ENCODE measurements at places on chromosomes 5 and 9. TPM values are rescaled to one million over a fixed set of nuclear protein-coding genes. Genes with fewer than 3 reads are reported as not detected.

DNA sequence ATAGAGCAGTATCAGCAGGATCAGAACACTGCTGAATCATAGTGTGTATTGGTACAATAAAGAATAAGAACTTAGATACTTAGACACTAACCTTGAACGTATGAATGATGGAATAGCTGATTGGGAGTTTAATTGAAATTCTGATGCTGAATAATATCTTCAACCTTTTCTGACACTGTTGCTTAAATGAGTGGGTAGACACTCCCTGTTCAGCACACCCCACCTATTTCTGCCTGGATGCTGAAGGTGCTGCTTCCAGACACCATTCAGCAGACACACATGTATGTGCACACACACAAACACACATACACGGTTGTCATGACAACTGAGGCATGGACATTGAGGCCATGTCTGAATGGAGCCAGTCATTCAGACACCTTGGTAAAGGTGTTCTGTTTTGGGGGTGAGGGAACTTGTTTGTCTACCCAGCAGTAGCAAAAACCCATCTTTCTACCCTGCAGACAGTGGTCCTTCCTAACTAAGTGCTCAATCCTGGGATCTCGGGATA, 54.3 kb downstream of the TMEM215 start:
- no peak for DNase-seq

DNA sequence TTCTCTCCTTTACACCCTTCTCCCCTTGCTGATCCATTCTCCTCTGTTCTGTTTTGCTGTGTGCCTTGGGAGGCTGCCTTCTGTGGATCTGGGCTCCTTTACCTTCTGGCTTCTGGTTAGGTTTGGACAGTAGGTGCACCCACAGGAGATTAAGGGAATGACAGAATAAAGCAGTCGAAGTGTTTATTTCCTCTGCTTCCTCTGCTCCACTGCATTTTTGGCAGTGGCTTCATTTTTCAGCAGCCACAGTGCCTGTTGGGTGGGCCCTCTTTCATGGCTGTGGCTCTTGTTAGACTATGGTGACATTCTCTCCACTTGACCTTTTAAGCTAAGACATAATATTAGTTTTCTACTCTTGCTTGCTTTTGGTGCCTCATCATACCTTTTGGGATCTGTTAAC, 144.1 kb downstream of the CCDC171 start:
- peak; percentile 36 for DNase-seq

GRCh38 chr5:117594166-117594565, 1019.5 kb upstream of the SEMA6A start:
- no peak for DNase-seq

DNA sequence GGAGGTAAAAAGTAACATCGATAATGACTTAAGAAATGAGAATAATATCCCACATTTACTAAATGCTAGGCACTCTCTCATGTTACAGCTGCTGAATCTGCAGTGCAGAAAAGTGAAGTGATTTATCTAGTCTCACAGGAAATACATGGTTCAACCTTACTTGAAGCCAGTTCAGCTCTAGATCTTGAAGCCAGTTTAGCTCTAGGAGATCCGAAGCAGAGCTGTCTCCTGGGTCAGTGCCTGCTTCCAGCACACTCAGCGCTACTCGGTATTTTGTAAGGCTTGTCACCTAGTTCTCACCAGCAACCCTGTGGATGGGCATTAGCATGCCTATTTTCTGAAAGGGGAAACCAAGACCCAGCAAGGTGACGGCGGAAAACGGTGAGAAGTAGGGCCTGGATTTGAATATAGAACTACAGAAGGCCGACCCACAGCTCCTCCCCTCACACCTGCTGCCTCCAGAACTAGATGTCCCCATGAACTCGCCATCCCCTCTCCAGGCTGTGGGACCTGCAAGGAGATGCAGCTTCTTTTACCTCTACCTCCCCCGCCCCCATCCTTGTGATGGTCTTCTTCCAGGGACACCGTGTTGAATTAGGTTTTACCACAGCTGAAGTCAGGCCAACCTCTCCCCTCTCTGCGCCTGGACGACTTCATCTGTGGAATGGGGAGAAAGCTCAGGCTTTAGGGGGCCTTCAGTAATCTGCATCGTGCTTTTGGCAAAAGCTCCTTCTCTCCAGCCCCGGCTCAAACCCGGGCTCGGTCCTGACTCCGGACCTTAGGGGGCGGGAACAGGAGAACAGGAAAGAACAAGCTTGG, 4.4 kb upstream of the MSX2 start:
- DNase-seq, result no peak

DNA sequence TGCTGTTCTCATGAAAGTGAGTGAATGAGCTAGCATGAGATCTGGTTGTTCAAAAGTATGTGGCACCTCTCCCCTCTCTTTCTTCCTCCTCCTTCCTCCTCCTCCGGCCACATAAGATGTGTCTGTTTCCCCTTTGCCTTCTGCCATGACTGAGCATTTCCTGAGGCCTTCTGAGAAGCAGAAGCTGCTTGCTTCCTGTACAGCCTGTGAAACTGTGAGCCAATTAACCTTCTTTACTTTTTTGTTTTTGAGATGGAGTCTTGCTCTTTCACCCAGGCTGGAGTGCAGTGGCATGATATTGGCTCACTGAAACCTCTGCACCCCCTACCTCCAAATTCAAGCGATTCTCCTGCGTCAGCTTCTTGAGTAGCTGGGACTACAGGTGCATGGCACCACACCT, 6.1 kb downstream of the S100Z start:
- DNase-seq, result no peak

- peak; percentile 96 for DNase-seq
Observed at GRCh38 chr5:173764332-173765028, 123.7 kb upstream of the CPEB4 start.

- no peak for DNase-seq
Observed at GRCh38 chr5:160525471-160526261, 104.0 kb downstream of the PTTG1 start.

The RAB24 gene
- 18.5 TPM for total RNA-seq

The APC gene
- total RNA-seq, result 76.1 TPM

The TRAF2 gene
- 6.6 TPM for total RNA-seq

Data from IMR-90 (cell line).